ENCODE measurements at places on chromosomes 16 and 17.
A peak's percentile ranks its signal among the peaks of the same experiment; 100 is the strongest.

DNA sequence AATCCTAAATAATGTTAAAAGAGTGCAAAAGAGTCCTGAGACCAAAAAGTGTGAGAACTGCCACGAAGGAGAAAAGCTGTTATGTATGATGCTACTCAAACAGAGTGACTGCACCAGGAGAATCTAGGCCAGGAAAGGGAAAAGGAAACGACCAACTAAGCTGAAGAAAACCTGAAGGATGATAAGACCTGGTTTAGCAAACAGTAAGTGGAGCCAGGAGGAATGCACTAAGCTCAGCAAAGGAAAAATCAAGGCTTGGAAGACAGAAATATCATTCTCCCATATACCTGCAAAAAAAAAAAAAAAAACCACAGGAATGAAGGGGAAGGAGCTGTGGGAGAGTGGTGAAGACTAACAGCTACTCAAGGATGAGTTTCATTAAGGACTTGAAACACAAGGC is 21.1 kb downstream of the CMC2 start:
- DNase-seq: no peak

- DNase-seq: peak; percentile 81
Observed at GRCh38 chr16:85114909-85115567, 2.8 kb upstream of the CIBAR2 start.

- no peak for DNase-seq
Observed at GRCh38 chr16:23207485-23207884, 24.9 kb downstream of the SCNN1G start.

DNA sequence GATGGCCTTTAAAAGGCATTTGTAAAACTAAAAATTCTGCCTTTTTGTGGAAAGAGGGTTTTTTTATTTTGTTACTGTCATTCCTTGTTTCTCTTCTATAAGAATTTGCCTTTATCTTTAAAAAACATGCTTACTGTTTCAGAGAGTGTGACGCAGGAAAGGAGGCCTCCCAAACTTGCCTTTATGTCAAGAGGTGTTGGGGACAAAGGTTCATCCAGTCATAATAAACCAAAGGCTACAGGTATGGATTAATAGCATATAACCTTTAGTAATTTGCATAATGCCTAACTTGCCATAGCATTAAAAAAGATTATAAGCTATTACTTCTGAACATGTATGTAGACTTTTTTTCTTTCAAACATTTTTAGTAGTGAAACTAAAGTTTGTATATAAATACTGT is 34.2 kb downstream of the CYLD start:
- no peak for DNase-seq

DNA sequence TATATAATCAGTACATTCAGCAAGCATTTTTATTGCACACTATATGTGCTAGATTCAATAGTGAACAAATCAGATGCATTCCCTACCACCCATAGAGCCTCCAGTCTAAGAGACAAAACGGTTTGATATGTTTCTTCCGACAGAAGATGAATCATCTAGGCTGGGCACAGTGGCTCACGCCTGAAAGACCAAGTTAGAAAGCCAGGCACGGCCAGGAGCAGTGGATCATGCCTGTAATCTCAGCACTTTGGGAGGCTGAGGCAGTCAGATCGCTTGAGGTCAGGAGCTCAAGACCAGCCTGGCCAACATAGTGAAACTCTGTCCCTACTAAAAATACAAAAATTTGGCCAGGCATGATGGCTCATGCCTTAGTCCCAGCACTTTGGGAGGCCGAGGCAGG is 18.3 kb upstream of the COPRS start:
- peak; percentile 67 for DNase-seq

DNA sequence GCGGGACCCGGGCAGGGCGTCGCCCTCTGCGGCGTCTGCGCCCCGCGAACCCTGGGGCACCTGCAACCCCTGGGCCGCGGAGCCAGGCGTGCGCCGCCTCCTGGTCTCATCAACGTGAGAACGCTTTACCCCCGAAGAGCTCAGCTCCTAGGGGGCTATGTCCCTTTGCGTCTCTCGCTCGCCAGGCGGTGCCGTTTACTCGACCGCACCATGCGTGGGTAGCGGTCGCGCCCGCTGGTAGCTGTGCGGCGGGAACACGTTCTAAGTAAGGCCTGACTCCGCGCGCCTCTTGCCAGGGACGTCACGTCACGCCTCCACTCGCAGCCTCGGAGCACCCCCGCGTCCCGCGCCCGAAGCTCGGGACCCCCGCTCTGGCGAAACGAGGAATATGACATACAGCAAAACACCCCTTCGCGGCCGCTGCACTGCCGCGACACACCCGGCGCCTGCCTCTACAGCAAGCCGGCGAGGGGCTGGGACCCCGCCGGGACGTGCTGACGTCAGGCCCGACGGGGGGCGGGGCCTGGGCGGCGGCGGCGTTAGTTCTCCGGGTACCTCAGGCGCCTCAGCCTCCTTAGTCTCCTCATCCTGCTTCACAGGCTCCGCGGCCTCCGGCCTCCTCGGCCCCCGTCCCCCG is at the start of gene RAB11FIP3:
RAB11FIP3 (plus strand) TSS at position 568 of the 637 bp plus-strand sequence. CDS start 358 bp downstream, outside the sequence.
- peak; percentile 74 for DNase-seq

DNA sequence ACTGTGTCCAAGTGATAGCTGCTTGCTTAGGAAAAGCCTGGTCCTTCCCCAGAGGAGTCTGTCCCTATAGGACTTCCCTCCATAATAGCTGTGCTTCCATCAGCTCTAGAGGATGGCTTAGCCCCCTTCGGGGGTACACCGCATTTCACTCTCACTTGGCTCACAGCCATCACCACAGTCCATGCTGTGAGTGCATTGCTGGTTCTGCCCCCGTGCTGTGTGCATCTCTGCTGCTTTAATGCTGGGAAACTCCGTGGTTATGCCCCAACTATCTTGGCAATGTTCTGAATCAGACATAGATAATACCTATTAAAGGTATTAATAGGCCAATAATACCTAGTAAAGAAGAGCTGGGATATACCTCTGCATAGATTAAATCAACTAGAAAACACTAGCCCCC is 58.3 kb downstream of the SIAH1 start:
- no peak for DNase-seq

DNA sequence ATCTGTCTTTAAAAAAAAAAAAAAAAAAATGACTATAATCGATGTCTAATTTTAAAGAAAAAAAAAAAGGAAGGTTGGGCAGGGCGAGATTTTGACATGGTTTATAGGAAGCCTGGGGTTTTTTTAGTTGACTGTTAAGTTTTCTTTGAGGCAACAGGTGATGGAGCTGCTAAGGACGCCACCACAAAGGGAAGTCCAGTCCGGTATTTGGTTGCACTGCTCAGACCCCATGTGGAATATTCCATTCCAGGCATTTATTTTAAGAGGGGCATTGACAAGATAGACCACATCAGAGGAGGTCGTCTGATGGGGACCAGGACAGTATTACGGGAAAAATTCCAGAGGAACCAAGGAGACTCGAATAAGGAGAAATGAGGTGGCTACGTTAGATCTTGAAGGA is 168.4 kb downstream of the CCDC182 start:
- DNase-seq: no peak
